ENCODE measurements at places on chromosomes 6 and 20. TPM values are rescaled to one million over a fixed set of nuclear protein-coding genes. Genes with fewer than 3 reads are reported as not detected.

The TXLNB gene
- not detected for total RNA-seq

The CTAGE9 gene
- total RNA-seq, result not detected

The SNAP91 gene
- 0.57 TPM for total RNA-seq

The TRDN gene
- not detected for total RNA-seq

The C20orf202 gene
- not detected for total RNA-seq

The VARS2 gene
- total RNA-seq, result 25.2 TPM

The CALHM4 gene
- not detected for total RNA-seq

The HMGCLL1 gene
- total RNA-seq, result 0.26 TPM

The TMEM151B gene
- total RNA-seq, result 0.03 TPM

The KLC4 gene
- total RNA-seq, result 17.9 TPM
